Activated CD8-positive, alpha-beta memory T cell treated with anti-CD3 and anti-CD28 coated beads, Interleukin-2, amount 50 U/mL, for 48 hours (primary cell): ENCODE measurements at places on chromosomes 1 and 21.
A peak's percentile ranks its signal among the peaks of the same experiment; 100 is the strongest.

DNA sequence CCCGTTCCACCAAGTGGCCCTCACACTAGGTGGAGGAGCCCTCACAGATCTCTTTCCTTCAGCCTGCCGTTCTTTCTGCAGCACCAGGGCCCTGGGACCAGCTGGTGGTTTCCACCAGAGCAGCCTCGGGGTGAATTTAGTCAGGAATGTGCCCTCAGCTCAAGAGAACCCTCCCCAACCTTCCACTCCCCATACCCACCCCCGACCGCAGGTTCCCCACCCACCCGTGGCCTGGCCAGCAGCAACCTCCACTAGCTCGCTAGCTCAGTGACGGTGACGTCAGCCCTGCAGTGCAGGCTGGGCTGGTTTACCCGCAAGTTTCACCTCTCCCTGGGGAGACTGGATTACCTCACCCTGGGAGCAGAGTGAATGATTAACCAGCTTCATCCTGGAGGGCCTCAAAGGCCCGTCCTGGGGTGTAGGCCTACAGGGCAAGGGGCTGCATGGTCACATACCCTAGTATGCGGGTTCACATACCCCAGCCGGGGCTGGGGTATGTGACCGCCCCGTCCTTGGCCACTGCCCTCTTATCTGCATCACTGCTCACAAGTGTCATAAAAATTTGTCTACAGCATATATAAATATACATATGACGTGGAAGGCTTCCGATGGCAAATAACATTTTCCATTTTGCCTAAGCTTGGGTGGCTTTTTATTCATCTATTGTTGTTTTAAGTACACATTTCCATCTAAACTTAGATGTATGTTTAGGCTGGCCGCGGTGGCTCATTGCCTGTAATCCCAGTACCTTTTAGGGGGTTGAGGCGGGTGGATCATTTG lies 24.5 kb downstream of the ELF3 start:
- no peak for DNase-seq

- DNase-seq, result no peak
These were observed 108.9 kb downstream of the LBR start for GRCh38 chr1:225318706-225319575.

DNA sequence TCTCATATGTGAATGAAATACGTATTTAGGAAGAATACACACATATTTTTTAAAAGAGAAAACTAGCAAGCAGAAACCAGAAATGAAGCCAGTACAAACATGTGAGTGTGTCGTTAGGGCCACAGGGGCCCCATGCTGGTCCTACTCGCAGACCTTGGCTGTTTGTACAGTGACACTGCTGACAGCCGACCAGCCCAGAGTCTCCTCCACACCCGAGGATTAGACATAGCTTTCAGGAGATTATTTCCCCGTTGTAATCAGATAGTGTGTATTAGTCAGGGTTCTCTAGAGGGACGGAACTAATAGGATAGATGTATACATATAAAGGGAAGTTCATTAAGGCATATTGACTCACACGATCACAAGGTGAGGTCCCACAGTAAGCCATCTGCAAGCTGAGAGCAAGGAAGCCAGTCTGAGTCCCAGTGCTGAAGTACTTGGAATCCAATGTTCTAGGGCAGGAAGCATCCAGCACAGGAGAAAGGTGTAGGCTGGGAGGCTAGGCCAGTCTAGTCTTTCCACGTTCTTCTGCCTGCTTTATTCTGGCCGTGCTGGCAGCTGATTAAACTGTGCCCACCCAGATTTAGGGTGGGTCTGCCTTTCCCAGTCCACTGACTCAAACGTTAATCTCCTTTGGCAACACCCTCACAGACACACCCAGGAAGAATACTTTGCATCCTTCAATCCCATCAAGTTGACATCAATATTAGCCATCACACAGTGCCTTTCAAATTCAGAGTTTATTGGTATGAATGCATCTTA lies 51.2 kb downstream of the DIP2A start:
- no peak for DNase-seq

DNA sequence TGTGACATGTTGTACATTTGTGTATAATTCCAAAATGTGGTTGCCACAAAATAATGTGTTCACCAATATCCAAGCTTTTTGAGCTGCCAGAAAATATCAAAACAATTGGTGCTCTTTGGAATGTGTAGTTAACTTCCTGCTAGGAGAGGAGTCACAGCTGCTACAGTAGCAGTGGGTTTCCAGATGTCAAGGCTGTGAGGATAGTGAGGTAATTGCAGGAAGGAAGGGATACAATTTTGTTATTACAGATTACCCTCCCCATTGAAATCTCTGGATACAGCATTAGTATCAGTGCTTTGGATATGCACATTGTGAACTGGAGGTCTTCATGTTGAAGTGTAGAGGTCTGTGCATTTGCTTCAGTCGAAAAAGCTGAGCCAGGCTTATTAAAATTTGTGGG lies 253.2 kb downstream of the PTPRC start:
- no peak for DNase-seq

DNA sequence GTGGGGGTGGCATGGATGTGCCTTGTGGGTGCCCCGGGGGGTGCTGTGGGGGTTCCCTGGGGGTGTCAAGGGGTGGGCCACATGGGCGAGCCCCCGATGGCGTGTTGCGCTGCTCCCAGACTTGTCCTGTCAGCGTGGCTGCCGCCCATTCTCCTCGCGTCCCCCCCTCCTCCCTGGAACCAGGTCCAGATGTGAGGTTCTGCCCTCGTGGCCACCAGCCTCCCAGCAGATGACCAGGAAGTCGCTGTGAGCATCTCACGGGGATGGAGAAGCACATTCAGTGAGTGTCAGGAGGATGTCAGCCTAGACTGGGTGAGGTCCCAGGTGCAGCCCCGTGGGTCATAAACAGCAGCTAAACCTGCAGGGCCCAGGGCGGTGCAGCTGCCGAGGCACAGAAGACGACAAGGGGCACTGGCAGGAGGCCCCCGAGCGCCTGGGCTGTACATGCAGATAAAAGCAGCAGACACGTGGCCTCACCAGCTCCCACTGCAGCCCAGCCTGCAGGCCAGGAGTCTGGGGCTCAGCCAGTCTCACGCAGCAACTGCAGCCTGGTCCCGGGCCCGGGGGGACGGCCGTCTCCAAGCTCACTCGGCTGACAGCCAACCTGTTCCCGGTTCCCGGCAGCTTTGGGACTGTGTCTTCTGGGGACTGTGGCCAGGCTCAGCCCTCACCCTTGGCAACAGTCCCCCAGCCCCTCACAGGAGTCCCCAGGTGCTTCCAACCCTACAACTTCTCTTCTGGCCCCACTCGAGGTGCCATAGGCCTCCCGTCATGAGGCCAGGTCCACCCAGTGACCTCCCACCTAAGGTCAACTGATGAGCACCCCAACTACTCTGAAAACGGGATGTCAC lies 17.5 kb upstream of the COL6A2 start:
- peak; percentile 47 for DNase-seq

GRCh38 chr1:89130716-89131115 lies 4.8 kb upstream of the GBP2 start:
- DNase-seq, result no peak

- DNase-seq, result no peak
These were observed 17.8 kb upstream of the BECN2 start for GRCh38 chr1:241939798-241940197.

DNA sequence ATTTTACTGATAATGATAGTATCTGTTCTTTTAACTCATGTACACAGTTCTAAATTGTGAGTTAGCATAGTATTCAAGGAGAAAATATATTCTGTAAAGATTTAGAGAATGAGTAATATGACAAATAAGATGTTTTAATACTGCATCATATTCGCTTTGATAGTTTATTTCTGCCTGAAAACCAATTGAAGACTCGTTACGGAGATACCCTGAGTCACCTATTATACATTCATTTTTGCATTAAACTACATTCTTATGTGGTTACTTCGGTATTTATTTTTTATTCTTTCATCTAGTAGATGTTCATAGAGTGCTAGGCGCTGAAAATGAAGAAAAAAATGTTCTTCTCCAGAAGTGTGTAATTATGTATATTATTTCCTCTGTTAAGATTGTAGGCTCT lies 5.3 kb downstream of the UHMK1 start:
- no peak for DNase-seq

GRCh38 chr1:161082996-161083747 lies 6.2 kb downstream of the NECTIN4 start:
- DNase-seq, result no peak
